ENCODE measurements at places on chromosomes 16 and 17. TPM values are rescaled to one million over a fixed set of nuclear protein-coding genes. Genes with fewer than 3 reads are reported as not detected.

GRCh38 chr16:80536238-80536637 is 4.6 kb upstream of the DYNLRB2 start:
- peaks cover 11% of the 10 kb centered on the region for H3K27me3 ChIP-seq
- peaks cover 11% of the 10 kb centered on the region for H3K4me1 ChIP-seq
- DNase-seq: no peak
- no peak overlapping the region for H3K4me3 ChIP-seq

Gene BAIAP3
- total RNA-seq: 5.3 TPM

Gene CRYBA1
- not detected for total RNA-seq

Gene NECAB2
- total RNA-seq: not detected

All from naive thymus-derived CD8-positive, alpha-beta T cell (primary cell).